T-helper 17 cell (primary cell): ENCODE measurements at places on chromosomes 5 and 9. TPM values are rescaled to one million over a fixed set of nuclear protein-coding genes. Genes with fewer than 3 reads are reported as not detected.

Gene CDKN2A
- total RNA-seq = 5.7 TPM

Gene KLHL9
- total RNA-seq = 16.2 TPM

Gene OR1Q1
- total RNA-seq = 0.40 TPM

Gene LRRC14B
- not detected for total RNA-seq

DNA sequence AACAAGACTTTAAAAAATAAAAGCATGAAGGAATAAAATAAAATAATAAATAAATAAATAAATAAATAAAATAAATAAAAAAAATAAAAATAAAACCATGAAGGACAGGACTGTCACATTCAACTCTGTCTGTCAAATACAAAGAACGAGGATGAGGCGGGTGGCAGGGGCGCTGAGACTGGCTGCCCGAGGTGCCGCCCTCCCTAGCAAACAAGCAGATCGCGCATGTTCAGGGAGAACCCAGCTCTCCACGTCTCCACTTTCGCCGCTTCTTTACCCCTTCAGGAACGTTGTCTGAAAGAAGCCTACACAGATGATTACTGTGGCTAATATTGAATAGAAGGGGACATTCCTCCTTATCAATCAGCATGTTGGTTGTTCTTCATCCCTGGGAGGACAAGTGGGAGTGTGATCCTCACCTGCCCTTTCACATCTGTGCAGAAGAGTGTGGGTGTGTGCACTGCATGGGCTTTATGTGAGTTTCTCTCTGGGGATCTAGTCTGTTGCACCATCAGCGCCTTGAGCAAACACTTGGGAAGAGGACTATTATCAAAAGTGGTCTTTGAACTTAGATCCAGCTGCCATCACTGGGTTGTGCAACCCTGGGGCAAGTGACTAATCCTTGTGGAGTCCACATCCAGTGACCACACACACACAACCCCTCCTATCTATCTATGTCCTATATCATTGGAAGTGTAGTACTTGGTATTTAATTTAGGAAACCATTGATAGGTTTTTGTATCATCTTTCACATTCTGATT is 399.2 kb downstream of the IRX2 start:
- no peak overlapping the region for H3K27ac ChIP-seq
- no peak for DNase-seq
- H3K4me3 ChIP-seq = no peak overlapping the region
- no peaks in the 10 kb centered on the region for H3K27me3 ChIP-seq
- no peaks in the 10 kb centered on the region for H3K4me1 ChIP-seq

- DNase-seq = no peak
- peaks cover 4% of the 10 kb centered on the region for H3K4me1 ChIP-seq
- no peak overlapping the region for H3K27ac ChIP-seq
- peaks cover 5% of the 10 kb centered on the region for H3K27me3 ChIP-seq
- no peaks in the 10 kb centered on the region for H3K36me3 ChIP-seq
Observed at GRCh38 chr5:103444333-103445038, 118.1 kb downstream of the NUDT12 start.

DNA sequence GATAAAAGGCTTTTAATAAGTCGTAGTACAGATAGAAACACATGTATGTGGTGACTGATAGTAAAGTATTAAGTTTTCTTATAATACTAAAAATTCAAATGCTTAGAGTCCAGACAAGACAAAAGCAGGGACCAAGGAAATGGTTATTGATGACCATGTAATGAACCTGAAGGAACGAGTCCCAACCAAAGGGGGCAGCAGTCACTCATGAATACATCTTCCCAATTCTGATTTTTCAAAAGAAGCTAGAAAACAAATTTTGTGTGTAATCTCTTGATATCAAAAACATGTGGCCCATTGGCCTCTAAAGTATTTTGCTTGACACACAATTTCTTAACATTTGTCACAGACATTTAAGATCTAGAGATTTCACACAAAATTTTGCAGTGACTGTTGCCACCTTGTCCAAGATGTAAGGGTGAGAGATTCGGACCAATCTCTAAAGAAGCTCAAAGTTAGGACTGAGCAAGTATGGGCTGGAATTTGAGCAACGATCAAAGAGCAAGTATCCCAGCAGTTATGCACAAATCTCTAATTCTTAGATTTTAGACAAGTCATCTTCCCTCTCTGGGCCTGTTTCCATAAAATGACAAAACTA is 66.8 kb downstream of the ARL15 start:
- no peaks in the 10 kb centered on the region for H3K27me3 ChIP-seq
- no peak overlapping the region for H3K27ac ChIP-seq
- DNase-seq = no peak
- H3K4me3 ChIP-seq = no peak overlapping the region

DNA sequence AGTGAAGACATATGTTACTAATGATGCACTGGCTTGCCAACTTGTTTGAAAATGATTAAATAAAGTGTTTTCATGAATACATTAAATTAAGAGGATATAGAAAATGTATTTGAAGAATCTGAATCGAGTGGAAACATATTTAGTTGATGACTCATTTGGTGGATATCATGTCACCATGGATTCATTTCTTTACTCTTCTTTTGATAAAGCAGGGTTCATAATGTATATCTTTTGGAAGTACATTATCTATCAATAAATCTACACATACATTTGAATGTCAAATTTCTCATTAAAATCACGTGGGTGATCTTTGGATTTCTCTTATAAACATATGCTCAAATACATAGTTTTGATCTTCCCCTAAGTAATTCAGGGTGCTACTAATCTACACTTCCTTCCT is 1148.1 kb upstream of the ACO1 start:
- peak overlapping the region; percentile 29 for H3K27ac ChIP-seq
- no peaks in the 10 kb centered on the region for H3K27me3 ChIP-seq
- DNase-seq = no peak
- H3K4me1 ChIP-seq = peaks cover 7% of the 10 kb centered on the region
- H3K4me3 ChIP-seq = no peak overlapping the region

DNA sequence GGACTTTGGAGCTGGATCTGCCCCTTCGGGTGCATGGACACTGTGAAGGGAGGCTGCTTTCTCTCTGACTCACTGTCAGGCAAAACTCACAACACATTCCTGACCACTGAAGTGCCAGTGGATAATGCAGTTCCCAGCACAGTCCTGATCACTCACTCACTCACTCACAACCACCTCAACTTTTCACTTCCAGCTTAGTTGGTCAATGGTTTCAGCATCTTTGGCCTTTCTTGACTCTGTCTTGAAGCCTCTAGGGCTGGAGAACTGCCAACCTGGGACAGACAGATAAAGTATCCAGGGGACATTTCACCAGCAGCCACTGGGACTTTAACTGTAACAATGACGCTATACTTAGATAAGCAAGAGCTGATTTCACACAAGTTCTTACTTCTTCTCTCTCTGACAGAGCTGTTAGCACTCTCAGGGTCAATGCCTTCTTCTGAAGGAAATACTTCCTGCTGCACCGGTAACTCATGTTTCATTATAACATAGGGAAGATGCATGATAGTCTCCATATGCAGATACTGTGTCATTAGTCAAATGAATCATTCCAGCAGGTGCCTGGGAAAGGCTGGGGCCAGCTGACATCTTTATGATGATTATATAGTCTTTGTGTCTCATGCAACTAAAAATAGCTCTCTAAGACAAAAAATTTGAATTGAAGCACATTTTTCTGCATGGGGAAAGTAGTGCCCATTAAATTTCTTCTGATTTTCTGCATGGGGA is 499.0 kb downstream of the SEMA5A start:
- no peaks in the 10 kb centered on the region for H3K36me3 ChIP-seq
- no peak overlapping the region for H3K27ac ChIP-seq
- DNase-seq = no peak

DNA sequence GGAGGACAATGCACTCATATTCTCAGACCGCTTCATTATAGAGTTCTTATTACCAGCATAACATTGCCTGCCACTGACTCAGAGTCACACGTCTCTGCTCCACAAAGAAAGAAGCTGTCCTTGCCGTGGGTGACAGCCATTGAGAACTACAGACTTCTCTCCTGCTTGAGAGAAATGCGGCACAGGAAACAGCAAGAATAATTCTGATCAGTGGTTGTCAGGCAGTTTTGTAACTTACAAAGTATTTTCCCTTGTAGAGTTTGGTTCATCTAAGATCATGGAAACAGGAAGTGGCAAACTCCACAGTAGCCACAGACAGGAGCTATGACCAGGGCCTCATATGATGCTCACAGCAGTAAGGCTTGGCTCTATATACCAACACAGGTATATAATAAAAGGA is 47.0 kb downstream of the KCNV2 start:
- peak overlapping the region; percentile 77 for H3K27ac ChIP-seq
- no peaks in the 10 kb centered on the region for H3K27me3 ChIP-seq
- H3K4me1 ChIP-seq = peaks cover 18% of the 10 kb centered on the region
- H3K4me3 ChIP-seq = no peak overlapping the region
